Stimulated activated CD8-positive, alpha-beta memory T cell treated with anti-CD3 and anti-CD28 coated beads, Interleukin-15, amount 100 ng/mL, for 4 hours (primary cell): ENCODE measurements at places on chromosomes 7 and 10.

- no peak for DNase-seq
Observed at GRCh38 chr7:141949451-141949850, 2.7 kb upstream of the CLEC5A start.

- no peak for DNase-seq
Observed at GRCh38 chr7:154627646-154628290, 375.2 kb downstream of the PAXIP1 start.

DNA sequence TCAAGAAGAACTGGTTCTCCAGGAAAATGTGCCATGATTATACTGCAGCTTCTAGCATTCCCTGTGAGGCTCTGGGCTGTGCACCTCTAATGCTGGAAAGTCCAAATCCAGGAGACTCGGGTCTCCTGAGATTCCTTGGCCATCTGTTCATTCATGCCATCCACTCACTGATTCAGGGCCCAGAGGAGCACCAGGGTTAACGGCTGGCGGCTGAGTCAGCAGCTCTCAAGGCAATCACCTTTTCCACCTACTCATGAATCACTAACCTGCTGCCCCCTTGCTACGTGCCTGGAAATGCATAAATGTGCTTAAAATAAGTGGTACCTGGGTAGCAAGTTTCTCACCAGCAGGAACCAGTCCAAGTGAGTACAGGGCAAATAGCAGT, 132.7 kb downstream of the KCNMA1 start:
- DNase-seq = no peak

DNA sequence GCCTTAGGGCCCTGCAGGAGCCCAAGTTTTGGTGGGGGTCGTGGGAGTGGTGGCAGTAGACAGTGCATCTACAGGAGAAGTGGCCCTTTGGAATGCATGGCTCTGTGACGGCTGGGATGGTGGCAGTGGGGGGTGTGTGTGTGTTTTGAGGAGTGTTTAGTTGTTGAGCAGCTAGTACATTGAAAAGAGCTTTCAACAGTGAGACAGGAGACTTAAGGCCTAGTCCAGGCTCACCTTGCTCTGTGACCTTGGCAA, 27.1 kb downstream of the ZNF775 start:
- DNase-seq = no peak

DNA sequence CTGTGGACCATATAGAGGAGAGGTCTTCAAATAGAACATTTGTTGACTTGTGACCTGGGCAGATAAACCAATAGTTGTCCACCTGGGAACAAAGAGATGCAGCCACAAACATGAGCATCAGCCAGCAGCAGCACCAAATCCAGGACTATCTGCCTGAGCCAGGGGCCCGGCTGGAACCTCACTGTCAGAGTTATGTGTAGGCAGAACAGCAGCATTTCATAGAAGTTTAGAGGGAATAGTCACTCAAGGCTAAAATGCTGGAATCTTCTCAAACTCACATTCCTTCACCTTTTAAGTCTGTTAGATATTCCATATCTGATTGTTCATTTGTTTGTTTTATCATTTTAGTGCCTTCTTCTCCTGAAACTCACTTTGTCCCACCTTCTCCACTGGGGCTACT, 72.2 kb upstream of the IL6 start:
- DNase-seq = no peak

DNA sequence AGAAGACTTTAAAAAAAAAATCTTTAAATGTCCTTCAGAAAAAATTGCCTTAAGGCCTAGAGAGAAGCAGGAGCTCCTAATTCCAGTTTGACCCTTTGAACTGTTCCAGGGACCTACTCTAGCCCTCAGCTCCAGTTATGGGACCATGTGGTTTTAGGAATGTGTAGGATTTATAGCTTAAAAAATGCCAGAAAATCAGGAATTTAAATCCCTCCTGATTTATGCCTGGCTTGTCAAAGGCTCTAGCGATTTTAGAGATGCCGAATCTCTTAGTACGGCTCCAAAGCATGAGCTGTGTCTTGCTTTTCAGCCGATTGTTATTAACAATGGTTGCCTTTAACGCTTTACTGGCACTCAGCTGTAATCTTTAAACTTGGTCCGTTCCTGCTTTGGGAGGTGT, 130.6 kb upstream of the NPVF start:
- no peak for DNase-seq

DNA sequence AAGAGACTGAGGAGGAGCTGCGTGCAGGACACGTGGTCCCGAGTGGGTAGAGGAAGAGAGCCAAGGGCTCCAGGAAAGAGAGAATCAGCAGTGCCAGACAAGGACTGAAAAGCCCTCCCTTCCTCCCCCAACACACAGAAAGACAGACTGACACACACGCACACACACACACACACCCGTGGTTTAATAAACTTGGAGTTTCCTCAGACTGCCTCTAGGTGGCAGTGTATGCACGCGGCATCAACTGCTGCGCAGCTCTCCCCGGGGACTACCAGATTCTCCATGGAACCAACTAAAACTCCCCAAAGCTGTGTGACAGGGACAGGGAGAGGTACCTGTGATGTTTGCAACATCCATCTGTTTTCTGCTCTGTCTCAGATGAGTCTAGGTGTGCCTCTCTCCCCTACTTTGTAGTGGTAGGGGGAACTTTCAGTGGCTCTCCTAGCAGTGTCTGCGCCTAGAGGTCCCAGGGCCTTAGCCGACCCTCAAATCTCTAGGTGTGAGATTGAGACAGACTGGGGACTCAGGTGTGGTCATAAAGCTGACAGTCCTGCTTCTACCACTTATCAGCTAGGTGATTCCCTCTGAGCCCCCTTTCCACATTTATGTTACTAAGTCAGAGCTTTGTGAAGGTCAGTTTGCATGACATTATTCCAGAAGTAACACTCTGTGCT, 9.3 kb upstream of the TSPAN14 start:
- DNase-seq = peak; percentile 51

GRCh38 chr10:17228091-17229015, at the start of gene VIM:
VIM (plus strand) TSS chr10:17228241; CDS start chr10:17229423, 1,182 bp downstream.
- DNase-seq = peak; percentile 86

GRCh38 chr7:118708741-118709140, 484.2 kb downstream of the ANKRD7 start:
- DNase-seq = no peak

DNA sequence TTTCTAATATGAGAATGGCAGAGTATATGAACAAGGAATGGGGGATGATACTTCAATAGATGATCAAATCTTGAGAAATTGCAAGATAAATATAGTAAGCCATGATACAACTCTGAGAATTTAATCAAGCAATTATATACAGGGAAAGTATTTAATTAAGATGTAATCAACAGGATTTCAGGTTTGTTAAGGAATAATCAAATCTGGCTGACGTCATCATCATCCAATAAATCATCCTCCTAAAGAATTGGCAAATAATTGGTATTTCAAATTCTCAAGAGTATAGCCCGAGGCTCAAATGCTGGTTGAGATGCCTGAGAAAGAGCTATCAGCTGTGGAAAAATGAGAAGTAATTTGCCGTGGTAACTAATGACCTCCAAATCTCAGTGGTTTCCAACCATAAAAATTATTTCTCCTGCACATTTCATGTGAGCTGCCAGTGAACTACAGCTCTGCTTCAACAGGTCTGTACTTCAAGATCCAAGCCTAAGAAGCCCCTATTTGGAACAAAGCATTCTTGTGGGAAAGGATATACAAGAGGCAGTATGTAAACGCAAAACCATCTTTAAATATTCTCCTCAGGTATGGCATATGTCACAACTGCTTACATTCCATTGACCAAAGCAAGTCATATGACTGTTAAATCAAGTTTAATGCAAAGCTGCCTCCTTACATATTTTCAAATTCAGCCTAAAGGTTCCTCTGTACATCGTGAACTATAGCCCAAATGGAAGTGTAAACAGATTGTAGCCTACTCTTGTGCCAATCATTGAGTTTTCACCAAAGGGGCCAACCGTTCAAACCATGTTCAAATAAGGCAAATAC, 503.0 kb downstream of the KIF20B start:
- no peak for DNase-seq

- no peak for DNase-seq
Observed at GRCh38 chr10:91350651-91351081, 59.5 kb upstream of the HECTD2 start.

- DNase-seq = no peak
Observed at GRCh38 chr7:108413337-108413736, 42.9 kb downstream of the NRCAM start.

- no peak for DNase-seq
Observed at GRCh38 chr7:83908526-83908925, 259.6 kb upstream of the SEMA3E start.

DNA sequence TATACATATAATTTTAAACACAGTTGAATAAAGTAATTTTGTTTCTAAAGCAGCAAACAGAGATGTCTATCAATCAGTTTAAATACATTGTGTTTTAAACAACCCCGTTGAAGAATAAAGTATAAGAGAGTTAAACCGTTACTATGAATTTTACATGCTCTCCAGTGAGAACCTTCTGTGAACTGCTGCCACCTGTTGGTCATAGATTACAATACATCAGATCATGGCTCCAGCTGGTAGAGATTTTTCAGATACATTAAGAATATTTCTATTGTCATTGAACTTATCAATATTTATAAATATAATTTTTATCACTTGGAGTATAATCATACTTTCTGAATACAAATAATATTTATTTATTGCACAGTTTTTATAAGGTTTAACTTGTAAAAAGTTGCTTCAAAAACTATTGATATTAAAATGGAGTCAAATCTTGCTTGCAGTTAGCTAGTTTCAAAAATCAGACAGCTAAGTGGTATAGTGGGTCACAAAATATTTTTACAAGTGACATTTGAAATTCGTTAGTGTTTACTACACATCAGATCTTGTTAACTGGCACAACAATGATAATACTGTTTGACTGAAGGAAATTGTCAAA, 561.2 kb upstream of the PHF14 start:
- no peak for DNase-seq

DNA sequence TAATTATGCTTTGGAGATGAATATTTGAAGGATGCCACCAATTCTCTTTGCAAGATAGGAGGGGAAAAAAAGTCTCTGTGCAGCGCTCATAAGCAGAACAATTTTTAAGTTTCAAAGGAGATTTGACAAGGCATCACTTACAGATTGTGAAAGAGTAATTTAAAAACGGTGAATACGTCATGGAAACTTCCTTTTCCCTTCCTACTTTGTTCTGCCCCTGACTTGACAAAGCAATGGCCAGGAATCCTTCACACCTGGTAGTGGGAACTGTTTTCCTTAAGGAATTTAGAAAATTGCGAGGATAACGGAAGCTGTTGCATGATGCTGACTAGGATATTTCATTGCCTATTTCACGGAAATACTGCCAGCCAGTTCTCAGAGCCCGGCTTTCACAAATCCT, 16.7 kb downstream of the FAM107B start:
- no peak for DNase-seq

DNA sequence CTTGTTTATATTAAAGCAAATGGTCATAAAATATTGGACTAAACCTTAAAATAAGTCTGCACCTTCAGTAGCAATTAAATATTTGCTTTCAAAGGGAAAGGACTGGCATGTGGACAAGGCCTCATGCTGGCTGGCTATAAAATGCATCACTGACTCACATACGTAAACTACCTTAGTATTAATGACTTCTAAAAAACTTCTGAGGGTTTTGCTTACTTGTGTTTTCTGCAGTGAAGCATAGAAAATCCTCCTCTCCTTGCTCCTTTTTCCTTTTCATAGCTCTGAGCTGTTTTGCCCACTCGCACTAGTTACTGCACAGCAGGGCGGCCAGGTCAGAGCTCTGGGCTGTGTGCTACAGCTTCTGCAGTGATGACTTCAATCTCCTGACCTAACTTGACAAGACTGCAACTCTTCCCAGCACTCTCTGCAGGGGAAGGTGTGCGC, 82.3 kb downstream of the CUL2 start:
- DNase-seq = no peak

GRCh38 chr7:20327055-20327454, 3.6 kb upstream of the ITGB8 start:
- no peak for DNase-seq

DNA sequence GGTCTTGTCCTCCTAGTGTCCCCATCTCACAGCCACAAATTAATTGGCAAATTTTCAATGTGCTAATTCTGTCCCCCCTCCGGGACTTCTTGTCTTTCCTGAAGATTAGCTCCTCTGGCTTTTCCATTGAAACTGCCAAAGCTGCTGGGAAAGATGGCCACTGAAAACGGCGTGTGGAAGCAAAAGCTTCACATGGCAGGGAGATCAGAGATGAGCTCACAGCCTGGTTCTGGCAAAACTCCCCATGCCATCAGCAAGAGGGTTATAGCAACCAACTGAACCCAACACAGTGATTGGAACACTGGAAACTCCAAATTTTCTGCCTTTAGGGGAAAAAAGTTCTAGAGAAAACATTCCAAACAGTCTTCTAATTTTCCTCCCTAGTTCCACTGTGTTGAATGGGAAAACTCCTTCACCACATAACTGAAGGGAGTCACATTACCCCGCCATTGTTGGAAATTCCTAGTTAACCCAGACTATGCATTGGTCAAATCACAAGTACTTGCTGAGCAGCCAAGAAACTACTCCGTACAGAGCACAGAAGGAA, 37.0 kb downstream of the NRAP start:
- no peak for DNase-seq

DNA sequence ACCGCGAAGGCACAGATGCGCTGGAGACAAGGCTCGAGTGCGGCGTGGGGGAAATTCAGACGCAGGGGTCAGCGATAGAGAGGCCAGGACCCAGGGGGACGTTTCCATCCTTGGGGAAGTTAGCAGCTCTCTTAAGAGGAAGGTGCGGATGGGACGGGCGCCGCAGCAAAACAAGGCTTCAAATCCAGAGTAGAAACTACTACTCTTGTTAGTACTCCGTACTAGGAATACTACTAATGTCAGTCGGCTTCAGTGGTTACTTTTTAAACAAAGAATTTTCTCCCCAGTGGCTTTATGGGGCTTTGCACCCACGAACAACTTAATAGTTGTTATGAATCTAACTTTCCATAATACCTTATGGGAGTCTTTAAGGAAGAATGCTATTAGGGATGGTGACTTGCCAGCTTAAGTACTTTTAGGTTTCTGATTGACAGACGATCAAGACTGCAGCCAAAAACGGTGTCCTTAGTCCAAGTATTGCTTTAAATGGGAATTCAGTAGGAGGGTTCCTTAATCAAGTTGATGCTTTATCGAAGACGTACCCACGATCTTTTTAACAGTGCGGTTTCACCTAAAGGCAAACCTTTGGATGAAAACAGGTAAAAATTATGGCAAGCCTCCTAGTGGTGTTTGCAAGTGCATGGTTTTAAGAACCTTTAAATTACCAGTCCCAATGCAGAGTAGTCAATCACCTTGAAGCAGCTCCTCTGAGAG, 812 bp upstream of the IDE start:
- DNase-seq = no peak

DNA sequence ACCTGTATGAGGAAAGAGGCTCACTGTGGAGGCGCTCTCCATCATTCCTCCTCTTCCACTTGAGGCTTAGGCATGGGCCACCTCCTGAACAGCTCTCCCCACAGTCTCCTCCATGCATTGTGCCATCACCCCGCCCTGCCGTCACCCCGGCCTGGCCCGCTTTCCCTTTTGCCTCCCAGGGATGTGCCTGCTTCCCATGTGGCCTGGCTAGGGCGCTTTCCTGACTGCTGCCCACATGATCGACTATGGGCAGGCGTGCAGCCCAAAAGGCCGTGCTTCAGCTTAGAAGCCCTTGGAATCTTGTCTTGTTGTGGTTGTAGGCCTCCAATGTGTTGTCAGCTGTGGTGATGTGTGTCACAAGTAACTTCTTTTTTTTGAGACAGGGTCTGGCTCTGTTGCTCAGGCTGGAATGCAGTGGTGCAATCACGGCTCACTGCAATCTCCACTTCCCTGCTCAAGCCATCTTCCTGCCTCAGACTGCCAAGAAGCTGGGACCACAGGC, 1.8 kb upstream of the ACTR3C start:
- DNase-seq = no peak
